ENCODE measurements at places on chromosomes 1 and 21.

- DNase-seq, result no peak
These were observed 51.4 kb upstream of the ACTRT2 start for GRCh38 chr1:2969845-2970291.

DNA sequence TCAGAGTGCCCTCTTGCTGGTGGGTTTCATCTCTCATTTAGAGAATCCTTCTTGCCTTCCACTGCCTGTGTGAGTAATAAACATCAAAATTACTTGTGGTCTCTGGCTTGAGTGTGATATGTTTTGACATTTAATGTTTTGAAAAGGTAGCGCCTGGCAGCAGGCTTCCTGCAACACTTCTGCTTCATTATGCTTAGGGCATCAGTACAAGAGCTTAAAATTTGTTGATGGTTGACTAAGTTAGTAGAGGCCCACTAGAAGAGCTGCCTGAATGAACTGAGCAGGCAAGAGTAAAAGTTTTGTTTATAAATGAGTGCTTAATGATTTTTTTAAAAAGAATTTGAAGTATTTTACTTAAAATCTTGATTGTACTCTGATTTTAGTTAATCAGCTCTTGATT lies 6.4 kb upstream of the RPE65 start:
- no peak for DNase-seq

DNA sequence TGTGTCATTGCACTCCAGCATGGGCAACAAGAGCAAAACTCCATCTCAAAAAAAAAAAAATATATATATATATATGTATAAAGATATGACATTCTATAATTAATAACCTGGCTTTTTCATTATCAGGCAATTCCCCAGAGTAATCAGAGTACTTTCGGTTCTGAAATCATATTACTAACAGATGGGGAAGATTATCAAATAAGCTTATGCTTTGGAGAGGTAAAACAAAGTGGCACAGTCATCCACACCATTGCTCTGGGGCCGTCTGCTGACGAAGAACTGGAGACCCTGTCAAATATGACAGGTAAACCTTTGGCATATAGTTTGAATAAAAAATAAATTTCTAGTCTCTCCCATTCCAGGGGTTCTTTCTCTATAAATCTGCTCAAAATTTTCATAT lies 58.5 kb upstream of the SH3GLB1 start:
- DNase-seq, result no peak

- no peak for DNase-seq
These were observed 15.2 kb downstream of the GIPC2 start for GRCh38 chr1:78060857-78061563.

Data from NCI-H1930 (cell line).